Stimulated activated CD8-positive, alpha-beta memory T cell treated with anti-CD3 and anti-CD28 coated beads, Interleukin-15, amount 100 ng/mL, for 48 hours (primary cell): ENCODE measurements at places on chromosomes 6 and 20.

DNA sequence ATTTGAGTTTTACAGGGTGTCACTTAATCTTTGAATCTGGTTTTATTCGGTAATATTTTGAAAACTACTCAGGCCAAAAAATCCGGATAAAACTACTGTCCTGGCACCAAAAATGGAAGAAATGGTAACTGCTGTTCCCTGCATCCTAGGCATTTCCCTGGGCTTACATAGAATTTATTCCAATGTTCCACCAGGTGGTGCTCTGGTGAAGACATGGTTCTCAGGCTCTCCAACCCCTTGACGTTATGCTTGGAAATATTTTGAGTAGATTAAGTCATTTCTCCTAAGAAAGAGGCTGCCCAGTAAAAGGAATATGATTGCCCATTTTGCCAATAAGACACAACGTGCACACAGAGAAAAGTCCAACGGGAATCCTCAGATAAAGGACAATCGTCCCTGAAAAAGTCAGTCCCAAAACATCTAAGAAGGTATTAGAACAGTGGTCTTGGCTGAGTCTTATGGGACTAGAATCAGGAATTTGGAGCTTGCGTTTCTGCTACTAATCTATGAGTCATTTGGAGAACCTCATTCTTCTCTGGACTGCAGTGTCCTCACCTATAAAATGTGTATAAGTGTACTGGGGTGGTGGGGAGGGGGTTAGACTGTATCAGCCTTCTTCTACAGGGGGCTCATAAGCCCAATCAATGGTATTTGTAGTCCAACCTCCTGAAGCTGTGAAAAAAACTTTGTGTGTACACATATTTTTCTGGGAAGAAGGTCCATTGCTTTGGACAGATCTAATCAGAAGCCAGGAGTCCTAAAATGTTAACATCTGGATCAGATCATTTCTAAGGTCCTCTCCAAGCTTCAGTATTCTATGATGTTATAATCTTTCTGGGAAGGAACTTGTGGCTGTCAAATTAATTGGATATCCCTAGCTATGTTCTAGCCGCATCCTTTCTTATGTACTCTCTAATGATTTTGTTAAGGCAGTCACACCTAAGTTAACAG, 131.0 kb upstream of the BMP2 start:
- no peak for DNase-seq

DNA sequence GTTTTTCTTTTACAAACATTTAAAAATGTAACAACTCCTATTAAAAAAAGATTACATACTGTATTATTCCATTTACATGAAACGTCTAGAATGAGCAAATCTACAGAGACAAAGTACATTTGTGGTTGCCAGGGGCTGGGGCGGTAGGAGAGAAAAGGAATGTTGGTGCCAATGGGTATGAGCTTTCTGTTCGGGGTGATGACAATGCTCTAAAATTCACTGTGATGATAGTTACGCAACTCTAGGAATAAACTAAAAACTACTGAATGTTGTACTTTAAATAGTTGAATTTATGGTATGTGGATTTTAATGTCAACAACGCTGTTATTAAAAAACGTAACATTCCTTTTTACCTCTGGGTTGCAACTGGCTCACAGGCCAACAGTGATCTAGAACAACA, 211.1 kb downstream of the GMDS start:
- DNase-seq, result no peak

DNA sequence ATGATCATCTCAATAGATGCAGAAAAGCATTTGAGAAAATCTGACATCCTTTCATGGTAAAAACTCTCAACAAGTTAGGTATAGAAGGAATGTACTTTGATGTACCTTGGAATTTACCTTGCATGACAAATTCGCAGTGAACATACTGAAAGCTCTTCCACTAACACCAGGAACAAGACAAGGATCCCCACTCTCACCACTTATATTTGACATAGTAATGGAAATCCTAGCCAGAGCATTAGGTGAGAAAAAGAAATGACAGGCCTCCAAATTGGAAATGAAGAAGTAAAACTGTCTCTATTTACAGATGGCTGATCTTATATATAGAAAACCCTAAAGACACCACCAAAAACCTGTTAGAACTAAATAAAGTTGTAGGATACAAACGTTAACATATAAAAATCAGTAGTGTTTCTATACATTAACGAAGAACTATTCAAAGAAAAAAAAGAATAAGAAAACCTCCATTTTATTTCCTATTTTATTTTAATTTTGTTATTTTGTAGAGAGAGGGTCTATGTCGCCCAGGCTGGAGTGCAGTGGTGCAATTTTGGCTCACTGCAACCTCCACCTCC, 26.9 kb downstream of the PCNA start:
- no peak for DNase-seq

- DNase-seq, result no peak
Observed at GRCh38 chr6:119620846-119621555, 271.4 kb upstream of the MAN1A1 start.

DNA sequence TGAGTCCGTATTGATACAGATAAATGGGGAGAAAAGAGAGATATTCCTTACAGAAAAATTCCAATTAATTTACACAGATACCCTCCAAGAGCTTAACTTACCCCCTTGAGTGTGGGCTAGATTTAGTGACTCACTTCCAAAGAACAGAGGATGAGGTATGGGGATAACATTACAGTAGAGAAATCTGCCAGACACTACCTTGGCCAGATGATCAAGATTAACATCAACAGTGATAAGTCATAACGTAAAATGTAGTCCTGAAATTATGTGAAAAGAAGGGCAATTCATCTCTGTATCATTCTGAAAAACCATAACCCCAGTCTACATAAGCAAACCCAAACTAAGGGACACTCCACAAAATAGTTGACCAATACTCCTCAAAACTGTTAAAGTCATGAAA, 69.3 kb downstream of the PDSS2 start:
- DNase-seq, result no peak

GRCh38 chr6:28134716-28135115, 7.0 kb upstream of the ZKSCAN8 start:
- no peak for DNase-seq

GRCh38 chr6:79426625-79427278, 110.5 kb downstream of the LCA5 start:
- no peak for DNase-seq

GRCh38 chr6:152404936-152405595, 232.1 kb downstream of the SYNE1 start:
- DNase-seq, result no peak
